OCI-LY7 (cell line): ENCODE measurements at places on chromosomes 6 and 20. TPM values are rescaled to one million over a fixed set of nuclear protein-coding genes. Genes with fewer than 3 reads are reported as not detected.

SSTR4 gene
- not detected in 2 replicates for total RNA-seq

LGSN gene
- 0.26 and 0.76 TPM in 2 replicates for total RNA-seq

ZNF391 gene
- total RNA-seq = not detected in 2 replicates

GRCh38 chr20:43140726-43141125, 49.0 kb downstream of the PTPRT start:
- DNase-seq = no peak

DNA sequence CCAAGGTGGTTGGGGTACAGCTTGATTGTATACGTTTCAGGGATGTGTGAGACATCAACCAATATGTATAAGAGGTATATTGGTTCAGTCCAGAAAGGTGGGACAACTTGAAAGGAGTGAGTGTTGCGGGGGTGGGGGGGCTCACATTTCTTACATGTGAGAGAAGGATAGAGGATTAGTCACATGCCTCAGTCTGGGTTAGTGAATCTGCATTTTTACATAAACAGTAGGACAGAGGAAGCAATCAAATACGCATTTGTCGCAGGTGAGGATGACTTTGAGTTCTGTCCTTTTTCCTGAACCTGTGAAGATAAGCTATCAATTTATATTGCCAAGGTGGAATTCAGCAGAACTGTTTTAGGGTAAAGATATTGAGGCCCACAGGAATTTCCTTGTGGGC, 42.1 kb upstream of the TBC1D32 start:
- DNase-seq = no peak

GRCh38 chr20:59403261-59403961, 103.0 kb downstream of the EDN3 start:
- DNase-seq = peak; percentile 39

GRCh38 chr20:41175201-41175651, 37.9 kb downstream of the PLCG1 start:
- no peak for DNase-seq

DNA sequence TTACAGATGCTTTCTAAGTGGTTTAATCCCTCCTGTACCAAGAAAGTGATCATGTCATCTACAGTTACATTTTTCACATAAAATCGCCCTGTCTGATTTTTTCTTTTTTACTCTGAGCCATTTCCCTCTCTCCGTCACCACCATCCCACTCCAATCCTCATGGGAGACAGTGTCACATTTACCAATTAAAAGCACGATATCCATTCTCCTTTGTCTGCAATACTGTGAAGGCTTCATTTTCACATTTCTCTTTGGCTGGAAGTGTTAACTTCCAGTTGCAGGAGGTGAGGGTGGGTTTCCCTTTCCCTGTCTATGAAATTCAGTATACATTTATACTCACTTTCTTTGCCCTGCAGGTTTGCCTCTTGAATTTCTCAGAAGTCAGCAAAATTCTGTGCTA, 372.7 kb upstream of the CNR1 start:
- DNase-seq = no peak
